LNCaP clone FGC (cell line): ENCODE measurements at places on chromosomes 2 and 18.

DNA sequence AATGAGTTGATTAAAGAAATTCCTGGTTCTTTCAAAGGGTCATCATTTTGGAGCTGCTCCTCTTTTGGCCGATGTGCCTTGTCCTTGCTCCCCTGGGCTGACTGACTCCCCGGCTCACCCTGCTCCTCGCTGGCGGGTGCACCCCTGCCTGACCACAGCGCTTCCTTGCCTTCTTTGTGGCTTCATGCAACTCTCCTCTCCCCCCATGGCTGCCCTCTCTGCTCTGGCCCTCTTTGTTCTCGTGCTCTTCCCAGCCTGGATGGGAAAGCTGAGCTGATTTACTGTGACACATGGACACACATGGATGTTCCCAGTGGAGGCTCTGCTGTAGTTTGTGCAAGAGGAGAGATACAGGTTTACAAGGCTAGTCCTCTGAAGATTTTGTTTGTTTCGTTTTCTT lies 234.6 kb downstream of the HAUS1 start:
- DNase-seq, result no peak

GRCh38 chr18:35692866-35693265 lies 111.3 kb downstream of the GALNT1 start:
- no peak for DNase-seq

- no peak for DNase-seq
These were observed 180.9 kb downstream of the BCL2 start for GRCh38 chr18:63138436-63139340.

- no peak for DNase-seq
These were observed 12.1 kb downstream of the GALNT14 start for GRCh38 chr2:31125918-31126695.

DNA sequence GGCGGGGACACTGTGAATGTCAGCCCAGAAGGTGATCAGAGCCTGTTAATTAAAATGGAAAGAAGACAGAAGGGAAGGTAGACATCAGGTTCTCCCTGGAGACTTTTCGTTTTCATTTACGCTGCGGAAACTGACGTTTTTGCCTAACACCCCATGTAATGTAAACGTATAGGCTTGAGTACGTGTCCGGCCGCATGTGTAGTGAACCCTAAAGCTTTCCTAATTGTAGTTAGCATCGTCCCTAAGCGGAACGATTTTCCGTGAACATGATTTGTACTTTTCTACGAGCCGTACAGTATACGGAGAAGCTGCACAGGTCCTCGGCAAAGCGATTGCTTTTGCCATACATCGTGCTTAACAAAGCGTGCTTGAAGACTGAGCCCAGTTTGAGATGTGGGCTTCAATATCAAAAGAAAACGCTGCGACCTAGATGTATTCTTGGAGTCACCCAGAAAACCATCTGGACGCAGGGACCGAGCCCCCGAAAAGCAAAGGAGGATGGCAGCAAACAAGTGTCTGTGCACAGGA lies 284 bp downstream of the TIMM21 start:
- no peak for DNase-seq
